Left ventricle myocardium superior (tissue), 1 donor: ENCODE measurements at places on chromosomes 7 and 10.

GRCh38 chr7:45179666-45180065 is 22.1 kb downstream of the RAMP3 start:
- no peak for DNase-seq

DNA sequence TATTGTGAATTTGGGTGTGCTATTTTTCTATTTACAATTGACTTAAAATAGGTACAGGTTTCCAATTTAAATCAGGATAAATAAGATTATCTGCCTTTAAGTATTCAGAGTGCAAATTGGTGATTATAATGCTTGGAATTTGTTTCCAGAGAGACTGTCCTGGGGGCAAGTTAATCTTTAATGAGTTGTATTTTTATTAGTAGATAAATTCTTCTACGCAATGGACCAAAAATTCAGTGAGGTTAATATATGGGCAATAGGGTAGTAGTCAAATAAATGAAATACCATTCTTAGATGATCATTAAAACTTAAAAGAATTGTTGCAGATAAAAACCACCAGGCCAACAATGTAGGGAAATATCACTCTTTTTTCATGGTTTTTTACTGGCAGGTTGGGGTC is 3.4 kb downstream of the BICC1 start:
- no peak for DNase-seq

DNA sequence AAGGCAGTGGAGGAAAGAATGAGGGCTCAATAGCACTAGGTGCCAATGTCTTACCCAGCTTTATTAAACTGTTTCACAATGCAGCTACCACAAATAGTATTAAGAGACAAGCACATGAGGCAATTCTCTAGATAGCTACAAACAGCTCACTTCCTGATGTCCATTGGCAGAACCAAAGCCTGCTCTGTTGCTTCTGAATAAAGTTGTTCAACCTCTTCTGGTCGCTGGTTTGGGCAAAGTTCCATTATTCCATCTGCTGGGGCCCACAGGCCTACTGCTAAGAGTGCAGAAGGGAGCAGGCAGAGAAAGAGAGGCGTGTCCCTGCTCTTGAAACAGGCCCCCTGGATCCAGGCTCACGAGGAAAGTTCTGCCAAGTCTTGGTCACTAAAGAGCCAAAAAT is 173.9 kb downstream of the ZNF438 start:
- peak; percentile 76 for DNase-seq

DNA sequence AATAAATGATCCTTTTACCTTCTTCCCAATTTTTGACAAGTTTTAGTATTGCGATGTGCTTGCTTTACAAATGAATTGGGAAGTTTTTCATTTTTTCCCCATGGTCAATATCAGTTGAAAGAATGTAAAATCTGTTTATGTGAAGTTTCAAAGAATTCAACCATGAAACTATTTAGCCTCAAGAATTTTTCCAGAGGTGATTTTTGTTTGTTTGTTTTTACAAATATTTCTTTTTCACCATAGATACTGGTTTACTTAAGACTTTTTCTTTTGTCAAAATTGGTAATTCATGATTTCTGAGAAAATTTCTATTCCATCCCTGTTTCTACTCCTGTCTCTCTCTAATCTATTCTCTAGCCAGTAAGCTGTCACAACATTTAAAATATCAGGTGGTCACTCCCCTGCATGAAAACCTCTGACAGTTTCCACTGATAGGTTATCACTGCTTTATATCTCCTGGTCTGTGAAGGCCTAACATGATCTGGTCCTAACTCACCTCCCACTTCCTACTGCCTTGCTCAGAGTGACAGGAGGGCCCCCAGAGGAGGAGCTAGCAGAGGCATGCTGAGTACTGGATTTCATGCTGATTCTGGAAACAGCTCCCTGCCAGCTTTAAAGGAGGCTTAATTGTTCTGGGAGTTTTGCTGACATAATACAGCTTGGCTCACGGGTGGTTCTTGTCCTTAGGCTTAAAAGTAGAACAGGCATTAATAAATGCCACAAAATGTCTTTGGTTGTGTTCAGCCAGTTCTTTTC is 7.6 kb upstream of the ARMS2 start:
- no peak for DNase-seq

- no peak for DNase-seq
These were observed 87.3 kb downstream of the MTPN start for GRCh38 chr7:135889823-135890222.

GRCh38 chr7:155051355-155051754 is 18.8 kb upstream of the HTR5A start:
- DNase-seq: no peak

DNA sequence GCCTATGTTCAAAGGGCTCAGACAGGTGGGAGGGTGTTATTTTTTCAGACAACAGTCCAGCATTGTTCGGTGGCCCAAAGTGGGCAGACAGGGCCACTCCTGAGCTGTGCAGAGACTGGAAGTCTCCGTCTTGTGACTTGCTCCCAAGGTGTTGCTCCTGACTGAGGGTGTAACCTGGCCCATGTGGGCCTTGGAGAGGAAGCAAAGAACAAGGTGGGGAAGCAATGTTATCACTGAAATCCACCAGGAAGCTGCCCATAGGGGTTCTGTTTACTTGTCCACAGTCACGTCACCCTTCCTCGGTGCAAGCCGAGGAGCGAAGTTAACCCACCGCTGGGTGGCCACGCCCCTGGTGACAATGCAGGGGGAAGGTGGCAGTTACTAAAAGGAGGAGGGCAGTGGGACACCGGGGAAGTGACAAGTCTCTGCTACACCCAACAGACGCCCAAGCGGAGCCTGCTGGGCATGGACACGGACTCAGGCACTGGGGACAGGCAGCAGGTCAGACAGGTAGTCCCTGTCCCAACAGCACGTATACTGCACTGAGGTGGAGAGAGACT is 311.6 kb upstream of the MKI67 start:
- DNase-seq: no peak
